Stimulated activated CD8-positive, alpha-beta memory T cell treated with anti-CD3 and anti-CD28 coated beads, Interleukin-7, amount 100 ng/mL, for 1 hour (primary cell): ENCODE measurements at places on chromosomes 11 and 22.
A peak's percentile ranks its signal among the peaks of the same experiment; 100 is the strongest.

DNA sequence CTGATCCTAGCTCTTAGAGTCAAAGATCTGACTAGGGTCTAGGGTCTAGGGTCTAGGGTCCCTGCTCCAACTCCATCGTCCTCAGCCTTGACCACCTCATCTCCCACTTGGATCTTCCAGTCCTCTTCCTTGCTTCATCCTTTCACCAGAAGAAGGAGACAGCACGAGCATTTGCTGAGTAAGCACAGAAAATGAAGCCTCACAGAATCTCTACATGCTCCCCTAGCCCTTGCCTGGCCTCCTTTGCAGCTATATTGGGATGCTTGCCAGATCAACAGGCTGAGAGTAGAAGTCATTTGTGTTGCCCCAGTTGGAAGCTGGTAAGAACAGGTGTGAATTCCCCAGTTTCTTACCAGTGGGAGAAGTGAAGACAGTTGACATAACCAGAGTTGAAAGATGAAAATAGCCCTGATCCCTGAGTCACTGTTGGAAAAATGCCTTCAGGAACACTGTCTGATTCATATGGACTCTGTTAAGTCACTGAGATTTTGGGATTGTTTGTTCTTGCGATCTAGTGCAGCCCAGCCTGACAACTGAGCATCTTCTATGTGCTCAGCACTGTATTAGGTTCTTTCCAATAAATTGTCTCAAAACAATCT lies 552.5 kb downstream of the INSC start:
- no peak for DNase-seq

DNA sequence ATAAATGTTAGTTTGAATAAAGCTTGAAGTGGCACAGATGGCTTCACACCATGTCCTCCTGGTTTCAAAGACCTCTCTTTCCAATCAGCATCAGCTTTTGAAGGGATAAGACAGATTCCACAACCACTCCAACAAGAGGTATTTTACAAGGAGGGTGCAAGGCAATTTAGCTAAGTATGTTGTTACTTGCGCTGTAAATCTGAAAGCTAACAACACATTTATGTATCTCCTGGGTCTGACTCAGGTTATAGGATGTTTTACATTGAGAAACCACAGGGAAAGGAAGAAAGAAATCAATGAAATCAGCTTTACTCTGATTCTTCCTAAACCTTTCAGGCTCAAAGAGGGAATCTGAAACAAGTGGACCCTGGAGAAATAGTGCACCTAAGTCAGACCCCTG lies 12.1 kb downstream of the CWC15 start:
- DNase-seq, result no peak

GRCh38 chr11:110434952-110435779 lies 5.4 kb downstream of the FDX1 start:
- no peak for DNase-seq

GRCh38 chr11:63888170-63889086 lies 28.5 kb downstream of the RCOR2 start:
- DNase-seq, result peak; percentile 29

GRCh38 chr11:87281496-87281895 lies 243.8 kb downstream of the TMEM135 start:
- DNase-seq, result no peak

DNA sequence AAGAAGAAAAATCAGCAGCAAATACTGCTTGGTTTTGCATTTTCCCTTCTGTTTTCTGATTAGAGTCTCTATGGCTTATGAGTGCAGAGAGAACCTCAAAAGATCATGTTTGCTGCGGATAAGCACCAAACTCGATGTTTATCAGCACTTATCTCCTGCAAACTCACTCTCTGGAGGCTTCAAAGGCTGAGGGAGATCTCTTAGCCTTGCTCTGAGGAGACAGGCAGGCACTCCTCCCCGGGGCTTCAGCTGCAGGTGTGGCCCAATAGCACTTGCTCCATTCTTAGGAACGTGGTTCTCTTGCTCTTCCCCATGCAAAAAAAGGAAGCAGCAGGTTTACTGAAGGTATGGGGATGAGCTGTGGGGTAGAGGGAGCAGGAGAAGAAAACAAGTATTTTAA lies 45.1 kb downstream of the FLI1 start:
- DNase-seq, result no peak
